Cortex of kidney (tissue), 1 donor: ENCODE measurements at places on chromosomes 16 and 17.

GRCh38 chr17:37643869-37644268 lies 623 bp upstream of the DDX52 start:
- no peak for DNase-seq

GRCh38 chr16:57730771-57731730 lies 4.5 kb upstream of the KATNB1 start:
- DNase-seq, result no peak

GRCh38 chr16:70691223-70692129 lies 5.6 kb upstream of the MTSS2 start:
- DNase-seq, result no peak

- no peak for DNase-seq
Observed at GRCh38 chr16:68369697-68370580, 59.1 kb downstream of the PRMT7 start.

DNA sequence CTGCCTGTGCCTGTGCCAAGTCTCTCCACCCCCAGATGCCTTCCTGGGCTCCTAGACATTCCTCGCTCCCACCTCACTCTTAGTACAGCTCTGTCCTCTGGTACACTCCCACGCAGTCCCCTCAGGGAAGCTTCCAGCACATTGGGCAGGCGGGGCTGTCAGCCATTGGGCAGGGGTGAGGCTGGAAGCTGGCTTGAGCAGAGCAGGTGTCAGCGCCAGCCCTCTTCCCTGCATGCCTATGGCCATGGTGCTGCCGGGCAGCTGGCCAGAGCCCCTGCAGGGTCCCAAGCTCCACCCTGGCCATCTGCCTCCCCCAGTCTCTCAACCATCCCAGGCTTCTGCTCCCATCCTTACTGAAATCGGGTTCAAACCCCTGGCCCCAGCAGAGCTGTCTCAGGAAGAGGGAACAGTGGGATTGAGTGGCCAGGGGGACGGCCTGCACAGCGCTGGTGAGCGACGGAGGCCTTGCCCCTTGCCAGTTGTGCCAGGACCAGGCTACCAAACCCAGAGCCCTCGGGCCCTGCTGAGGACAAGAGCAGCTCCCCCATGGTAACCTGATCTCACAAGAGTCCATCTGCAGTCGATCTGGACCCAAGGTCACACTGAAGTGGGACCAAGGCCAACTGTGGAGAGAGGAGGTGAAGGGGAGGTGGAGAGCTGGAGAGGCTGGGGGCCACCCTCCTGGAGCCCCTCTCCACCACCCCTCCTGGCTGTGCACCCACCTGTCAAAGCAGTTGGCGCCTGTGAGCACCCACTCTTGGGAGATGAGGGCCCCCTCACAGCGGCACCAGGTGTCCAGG lies 2.4 kb upstream of the B9D1 start:
- DNase-seq, result no peak

DNA sequence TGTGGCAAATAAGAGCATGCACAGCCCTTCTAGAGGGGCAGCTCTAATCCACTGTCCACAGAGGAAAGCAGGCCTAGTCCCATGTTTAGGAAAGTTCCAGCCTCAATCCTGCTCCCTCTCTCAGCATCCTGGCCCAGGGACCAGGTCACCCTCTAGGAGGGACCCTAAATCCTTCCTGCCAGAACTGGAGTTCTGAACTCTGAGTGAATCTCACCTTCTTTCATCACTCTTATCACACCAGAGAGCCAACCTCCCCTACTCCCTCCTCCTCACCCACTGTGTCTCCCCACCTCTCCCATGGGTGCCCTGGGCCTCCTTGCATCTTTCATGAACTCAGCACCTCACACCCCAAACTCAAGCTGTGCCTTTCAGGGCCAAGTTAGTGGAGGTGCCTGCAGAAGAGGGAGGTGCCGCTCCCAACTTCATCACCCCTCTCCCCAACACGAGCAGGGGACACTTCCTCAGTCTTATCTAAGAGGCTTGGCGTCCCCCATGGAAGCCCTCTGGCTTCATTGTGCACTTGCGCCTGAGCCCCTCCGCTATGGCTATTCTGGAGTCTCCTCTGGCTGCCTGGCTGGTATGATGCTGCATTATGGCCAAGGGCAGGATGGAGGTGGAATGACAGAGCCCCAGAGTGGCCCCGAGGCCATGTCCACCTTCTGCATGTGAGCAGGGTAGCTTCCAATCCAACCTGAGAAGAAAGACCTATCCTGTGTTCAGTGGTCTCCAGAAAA lies 31.7 kb downstream of the PIK3R6 start:
- DNase-seq, result no peak

DNA sequence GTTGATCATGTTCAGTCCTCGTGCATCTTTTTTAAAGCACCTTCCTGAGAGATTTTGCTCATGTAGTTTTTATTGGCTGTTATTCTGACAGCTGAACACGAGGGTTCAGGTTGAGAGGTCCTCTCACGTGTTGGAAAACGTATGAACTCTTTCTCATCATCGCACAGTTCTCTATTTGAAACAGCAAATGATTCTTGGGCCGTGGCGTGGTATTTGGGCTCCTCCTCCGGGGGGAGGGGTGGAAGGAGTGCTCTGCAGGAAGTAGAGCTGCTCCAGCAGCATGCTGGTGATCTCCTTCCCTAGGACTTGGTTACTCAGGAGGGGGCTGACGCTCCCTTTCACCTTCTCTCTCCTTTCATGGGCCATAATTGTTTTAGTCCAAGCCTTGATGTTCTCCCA lies 70.4 kb downstream of the KSR1 start:
- DNase-seq, result no peak

DNA sequence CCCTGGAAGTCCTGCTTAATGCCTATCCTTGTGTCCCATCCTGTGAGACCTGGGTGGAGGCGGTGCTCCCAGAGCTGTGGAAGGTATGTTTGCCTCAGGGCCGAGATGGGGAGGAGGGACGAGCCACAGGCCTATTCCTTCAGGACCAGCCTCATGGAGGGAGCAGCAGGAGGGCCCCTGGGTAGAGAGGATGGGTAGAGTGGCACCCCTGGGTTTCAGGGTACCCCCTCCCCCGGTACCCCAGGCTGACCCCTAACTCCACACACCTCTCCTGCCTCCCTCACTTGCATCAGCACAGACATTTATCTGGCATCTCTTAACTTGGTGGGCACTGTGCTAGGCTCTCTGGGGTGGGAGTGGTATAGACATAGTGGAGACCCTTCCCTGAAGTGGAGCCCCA lies 7.1 kb downstream of the ASB16 start:
- no peak for DNase-seq

DNA sequence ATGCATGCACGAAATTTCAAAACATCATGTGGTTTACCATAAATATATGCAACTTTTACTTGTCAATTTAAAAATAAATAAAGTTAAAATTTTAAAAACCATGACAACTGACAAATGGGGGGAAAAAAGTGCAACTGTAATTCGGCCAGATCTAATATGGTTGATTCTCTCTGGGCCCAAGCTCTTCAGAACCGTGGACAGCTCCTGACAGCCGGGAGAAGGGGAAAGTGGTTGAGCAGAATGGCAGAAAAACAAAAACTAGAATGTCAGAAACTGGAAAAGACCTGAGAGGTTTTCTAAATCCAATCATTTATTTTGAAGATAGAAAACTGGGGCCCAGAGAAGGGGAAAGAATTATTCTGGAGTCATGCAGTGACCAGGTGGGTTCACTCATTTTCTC lies 126.6 kb downstream of the TMEM132E start:
- no peak for DNase-seq

GRCh38 chr16:10740000-10740844 lies 3.4 kb upstream of the NUBP1 start:
- DNase-seq, result no peak

GRCh38 chr16:27491894-27492587 lies 57.7 kb downstream of the GTF3C1 start:
- no peak for DNase-seq

GRCh38 chr16:66224186-66224585 lies 142.3 kb upstream of the CDH5 start:
- DNase-seq, result no peak

GRCh38 chr17:64507413-64507782 lies 621 bp downstream of the CEP95 start:
- DNase-seq, result no peak

GRCh38 chr16:637081-638018 lies 1.2 kb upstream of the METTL26 start:
- no peak for DNase-seq

DNA sequence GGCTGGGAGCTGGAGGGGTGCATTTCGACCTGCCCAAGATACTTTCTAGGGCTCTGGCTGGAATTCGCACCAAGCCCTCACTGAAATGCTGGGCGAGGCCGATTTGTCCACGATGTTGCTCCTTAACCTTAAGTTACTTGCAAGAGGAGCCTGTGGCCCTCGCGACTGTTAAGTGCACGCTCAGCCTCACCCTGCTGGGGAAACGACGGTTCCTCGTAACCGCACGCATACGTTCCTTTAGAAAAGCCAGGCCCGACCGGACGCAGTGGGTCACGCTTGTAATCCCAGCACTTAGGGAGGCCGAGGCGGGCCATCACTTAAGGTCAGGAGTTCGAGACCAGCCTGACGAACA lies 607 bp upstream of the NCOR1 start:
- no peak for DNase-seq
